Upper lobe of left lung (tissue), 6 donors: ENCODE measurements at places on chromosomes 13 and 19.

GRCh38 chr19:49335071-49335783 lies at the start of gene CD37:
TSS of gene CD37 (plus strand) at chr19:49335406. CDS start at chr19:49335541, 135 bp downstream.
- no peaks in the 10 kb centered on the region for H3K27me3 ChIP-seq
- no peak within 1 kb of the TSS for H3K4me3 ChIP-seq
- H3K36me3 ChIP-seq: no peaks in the 10 kb centered on the region
- no peak for DNase-seq
- H3K4me1 ChIP-seq: peaks cover 52% of the 10 kb centered on the region
- H3K27ac ChIP-seq: peak within 1 kb of the TSS; percentile 84

DNA sequence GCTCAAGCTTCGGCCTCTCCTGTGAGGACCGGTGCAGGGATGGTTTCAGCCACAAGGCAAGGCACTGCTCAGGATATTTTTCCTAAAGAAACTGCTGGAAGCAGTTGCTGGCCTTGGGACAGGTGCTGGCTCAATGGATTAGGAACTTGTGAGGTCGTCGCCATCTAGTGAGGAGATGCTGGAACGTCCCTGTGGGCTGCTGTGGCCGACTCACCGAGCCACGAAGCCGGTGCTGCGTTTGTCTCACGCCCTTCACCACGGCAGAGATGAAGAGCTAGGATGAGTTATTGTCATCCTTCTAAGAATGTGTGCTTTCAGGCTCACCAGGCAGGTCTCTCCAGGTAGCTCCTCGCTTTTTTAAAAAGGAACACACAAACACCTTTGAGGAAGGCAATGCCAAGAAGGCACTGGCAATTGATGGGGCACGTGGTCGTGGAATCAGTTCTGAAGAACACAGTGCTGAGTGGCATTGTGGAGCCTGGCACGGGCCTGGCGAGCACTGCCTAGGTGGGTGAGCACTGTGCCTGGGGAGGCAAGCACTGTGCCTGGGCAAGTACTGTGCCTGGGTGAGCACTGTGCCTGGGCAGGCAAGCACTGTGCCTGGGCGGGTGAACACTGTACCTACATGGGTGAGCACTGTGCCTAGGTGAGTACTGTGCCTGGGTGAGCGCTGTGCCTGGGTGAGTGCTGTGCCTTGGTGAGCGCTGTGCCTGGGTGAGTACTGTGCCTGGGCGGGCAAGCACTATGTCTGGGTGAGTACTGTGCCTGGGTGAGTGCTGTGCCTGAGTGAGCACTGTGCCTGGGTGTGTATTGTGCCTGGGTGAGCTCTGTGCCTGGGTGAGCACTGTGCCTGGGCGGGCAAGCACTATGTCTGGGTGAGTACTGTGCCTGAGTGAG lies 140.4 kb downstream of the TEX29 start:
- H3K27ac ChIP-seq: no peak overlapping the region
- no peaks in the 10 kb centered on the region for H3K4me1 ChIP-seq
- no peaks in the 10 kb centered on the region for H3K27me3 ChIP-seq
- H3K4me3 ChIP-seq: no peak overlapping the region

GRCh38 chr13:63381078-63381859 lies 1965.6 kb upstream of the PCDH20 start:
- no peak overlapping the region for H3K4me3 ChIP-seq
- H3K4me1 ChIP-seq: no peaks in the 10 kb centered on the region
- H3K36me3 ChIP-seq: no peaks in the 10 kb centered on the region

GRCh38 chr19:47094557-47095475 lies 18.8 kb downstream of the ZC3H4 start:
- peak; percentile 84 for DNase-seq
- H3K27ac ChIP-seq: peak overlapping the region; percentile 91
- peaks cover 46% of the 10 kb centered on the region for H3K4me1 ChIP-seq
- peaks cover 3% of the 10 kb centered on the region for H3K36me3 ChIP-seq
- H3K4me3 ChIP-seq: no peak overlapping the region

GRCh38 chr13:94712287-94712811 lies at the start of gene SOX21:
TSS of gene SOX21 (minus strand) at chr13:94712545. CDS start at chr13:94712049, 496 bp downstream.
- H3K4me3 ChIP-seq: peak within 1 kb of the TSS; percentile 36
- no peak for DNase-seq
- no peak within 1 kb of the TSS for H3K27ac ChIP-seq
- peaks cover 29% of the 10 kb centered on the region for H3K4me1 ChIP-seq
- H3K36me3 ChIP-seq: no peaks in the 10 kb centered on the region

DNA sequence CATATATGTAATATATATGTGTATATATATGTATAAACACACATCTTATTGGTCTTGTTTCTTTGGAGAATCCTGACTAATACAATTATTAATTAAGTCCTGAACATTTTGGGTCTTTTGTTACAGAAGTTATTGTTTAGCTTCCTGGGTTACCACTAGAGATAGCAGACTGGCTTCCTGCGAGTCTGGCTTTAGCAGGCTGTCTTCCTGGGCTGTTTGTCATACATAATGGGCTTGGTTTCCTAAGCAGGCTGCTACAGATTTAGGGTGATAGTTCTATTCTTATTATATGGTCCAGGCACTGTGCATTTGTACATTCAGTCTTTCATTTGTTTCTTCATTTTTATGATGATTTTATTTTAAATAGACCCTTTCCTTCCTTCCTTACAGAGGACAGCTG lies 312.0 kb upstream of the TMTC4 start:
- H3K4me1 ChIP-seq: no peaks in the 10 kb centered on the region
- no peak for DNase-seq
- no peak overlapping the region for H3K27ac ChIP-seq
- H3K36me3 ChIP-seq: no peaks in the 10 kb centered on the region

DNA sequence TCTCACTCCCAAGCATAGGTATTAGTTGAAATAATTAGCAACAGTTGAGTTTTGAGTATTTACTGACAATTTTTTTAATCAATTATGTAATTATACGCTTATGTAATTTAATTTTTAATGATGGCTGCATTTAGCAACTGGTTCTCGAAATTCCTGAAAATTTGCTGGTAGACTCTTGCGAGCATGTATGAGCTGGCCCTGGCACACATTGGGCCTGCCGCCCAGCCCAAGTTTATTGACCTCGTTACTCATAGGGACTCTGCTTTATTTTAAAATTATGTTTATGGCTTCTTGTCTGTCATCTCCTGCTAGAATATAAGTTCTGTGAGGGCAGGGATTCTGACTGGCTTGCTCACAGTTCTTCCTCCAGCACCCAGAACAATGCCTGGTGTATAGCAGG lies 6.7 kb downstream of the KLK14 start:
- H3K27ac ChIP-seq: no peak overlapping the region
- DNase-seq: no peak
- no peak overlapping the region for H3K4me3 ChIP-seq
- H3K36me3 ChIP-seq: no peaks in the 10 kb centered on the region

GRCh38 chr19:1690699-1691307 lies 38.4 kb upstream of the TCF3 start:
- no peak overlapping the region for H3K4me3 ChIP-seq
- H3K27ac ChIP-seq: no peak overlapping the region
- no peaks in the 10 kb centered on the region for H3K36me3 ChIP-seq
- no peaks in the 10 kb centered on the region for H3K4me1 ChIP-seq
- H3K27me3 ChIP-seq: no peaks in the 10 kb centered on the region

GRCh38 chr13:32852526-32852925 lies 163.7 kb upstream of the KL start:
- no peak overlapping the region for H3K27ac ChIP-seq
- no peaks in the 10 kb centered on the region for H3K27me3 ChIP-seq
- H3K36me3 ChIP-seq: no peaks in the 10 kb centered on the region
- H3K4me3 ChIP-seq: no peak overlapping the region
- no peaks in the 10 kb centered on the region for H3K4me1 ChIP-seq

DNA sequence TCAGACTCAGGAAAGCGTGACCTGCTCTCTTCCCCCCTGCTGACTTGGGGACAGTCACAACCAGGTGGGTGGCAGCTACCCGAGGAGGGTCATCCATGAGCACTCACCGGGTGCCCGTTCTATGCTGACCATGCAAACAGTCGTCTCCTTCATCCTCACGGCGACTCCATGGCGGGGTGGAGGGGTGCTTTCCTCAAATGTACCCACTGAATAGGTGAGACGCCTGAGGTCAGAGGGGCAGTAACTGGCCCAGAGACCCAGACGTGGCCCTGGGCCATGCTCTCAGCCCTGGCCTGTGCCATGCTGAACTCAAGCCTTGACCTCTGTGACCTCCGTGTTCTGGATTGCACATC lies 59.2 kb upstream of the TPM4 start:
- no peak overlapping the region for H3K4me3 ChIP-seq
- no peak for DNase-seq
- H3K36me3 ChIP-seq: no peaks in the 10 kb centered on the region
- H3K4me1 ChIP-seq: no peaks in the 10 kb centered on the region
- no peak overlapping the region for H3K27ac ChIP-seq

- no peaks in the 10 kb centered on the region for H3K27me3 ChIP-seq
- no peaks in the 10 kb centered on the region for H3K4me1 ChIP-seq
- no peak overlapping the region for H3K4me3 ChIP-seq
- no peak for DNase-seq
Measured at GRCh38 chr13:112804374-112804773, 114.5 kb downstream of the ATP11A start.

DNA sequence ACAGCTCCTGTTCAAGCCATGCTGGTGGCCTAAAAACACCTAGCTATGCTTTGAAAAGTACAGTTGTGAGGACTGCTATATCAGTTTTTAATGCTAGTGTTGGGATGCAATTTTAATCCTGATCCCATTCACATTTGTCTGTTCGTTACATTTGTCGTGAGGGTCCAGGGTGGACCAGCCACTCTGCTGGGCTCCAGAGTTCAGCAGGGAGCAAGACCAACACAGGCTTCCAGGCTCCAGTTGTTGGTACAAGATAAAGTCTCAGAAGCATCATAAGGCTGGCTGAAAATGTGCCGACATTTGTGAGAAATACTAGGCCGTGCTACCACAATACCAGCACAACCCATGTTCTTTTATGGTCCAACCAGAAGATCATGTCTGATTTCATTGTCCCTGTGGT lies 210.6 kb downstream of the SLC7A1 start:
- no peak overlapping the region for H3K27ac ChIP-seq
- no peaks in the 10 kb centered on the region for H3K4me1 ChIP-seq
- H3K36me3 ChIP-seq: no peaks in the 10 kb centered on the region

DNA sequence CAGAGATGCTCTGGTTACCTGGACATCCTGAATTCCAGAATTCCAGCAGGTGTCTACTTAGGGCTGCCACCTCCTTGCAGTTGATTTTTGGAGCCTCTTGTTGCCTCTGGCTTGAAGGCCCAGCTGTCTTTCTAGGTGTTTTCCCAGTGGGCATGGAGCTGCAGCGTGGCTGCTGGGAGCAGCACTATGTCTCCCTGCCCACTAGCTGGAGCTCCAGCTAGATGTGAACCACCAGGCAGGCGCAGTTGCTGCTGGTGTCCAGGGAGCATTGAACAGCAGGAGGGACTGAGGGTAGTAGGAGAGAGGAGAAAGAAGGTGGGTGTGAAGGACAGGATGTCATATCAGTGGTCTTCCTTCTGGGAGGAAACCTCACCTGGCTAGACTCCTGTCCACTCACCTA lies 9.9 kb upstream of the SELENOW start:
- H3K27ac ChIP-seq: no peak overlapping the region
- no peaks in the 10 kb centered on the region for H3K27me3 ChIP-seq

GRCh38 chr19:9672893-9673292 lies 2.0 kb downstream of the ZNF562 start:
- H3K27me3 ChIP-seq: no peaks in the 10 kb centered on the region
- H3K27ac ChIP-seq: no peak overlapping the region
- no peak for DNase-seq
- no peaks in the 10 kb centered on the region for H3K36me3 ChIP-seq
- no peaks in the 10 kb centered on the region for H3K4me1 ChIP-seq

DNA sequence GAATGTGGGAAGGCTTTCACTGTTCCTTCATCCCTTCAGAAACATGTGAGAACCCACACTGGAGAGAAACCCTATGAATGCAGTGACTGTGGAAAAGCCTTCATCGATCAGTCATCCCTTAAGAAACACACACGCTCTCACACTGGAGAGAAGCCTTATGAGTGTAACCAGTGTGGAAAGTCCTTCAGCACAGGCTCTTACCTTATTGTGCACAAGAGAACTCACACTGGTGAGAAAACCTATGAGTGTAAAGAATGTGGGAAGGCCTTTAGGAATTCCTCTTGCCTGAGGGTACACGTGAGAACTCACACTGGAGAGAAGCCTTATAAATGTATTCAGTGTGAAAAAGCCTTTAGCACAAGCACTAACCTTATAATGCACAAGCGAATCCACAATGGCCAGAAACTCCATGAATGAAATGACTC lies 18.6 kb downstream of the ZNF177 start:
- H3K36me3 ChIP-seq: peaks cover 15% of the 10 kb centered on the region
- H3K4me3 ChIP-seq: no peak overlapping the region
- DNase-seq: no peak
- H3K4me1 ChIP-seq: no peaks in the 10 kb centered on the region
- no peak overlapping the region for H3K27ac ChIP-seq

GRCh38 chr13:102800145-102801041 lies 1.5 kb downstream of the BIVM start:
- H3K27ac ChIP-seq: peak overlapping the region; percentile 78
- H3K4me1 ChIP-seq: peaks cover 25% of the 10 kb centered on the region
- peaks cover 6% of the 10 kb centered on the region for H3K27me3 ChIP-seq
- no peaks in the 10 kb centered on the region for H3K36me3 ChIP-seq
- peak; percentile 97 for DNase-seq

DNA sequence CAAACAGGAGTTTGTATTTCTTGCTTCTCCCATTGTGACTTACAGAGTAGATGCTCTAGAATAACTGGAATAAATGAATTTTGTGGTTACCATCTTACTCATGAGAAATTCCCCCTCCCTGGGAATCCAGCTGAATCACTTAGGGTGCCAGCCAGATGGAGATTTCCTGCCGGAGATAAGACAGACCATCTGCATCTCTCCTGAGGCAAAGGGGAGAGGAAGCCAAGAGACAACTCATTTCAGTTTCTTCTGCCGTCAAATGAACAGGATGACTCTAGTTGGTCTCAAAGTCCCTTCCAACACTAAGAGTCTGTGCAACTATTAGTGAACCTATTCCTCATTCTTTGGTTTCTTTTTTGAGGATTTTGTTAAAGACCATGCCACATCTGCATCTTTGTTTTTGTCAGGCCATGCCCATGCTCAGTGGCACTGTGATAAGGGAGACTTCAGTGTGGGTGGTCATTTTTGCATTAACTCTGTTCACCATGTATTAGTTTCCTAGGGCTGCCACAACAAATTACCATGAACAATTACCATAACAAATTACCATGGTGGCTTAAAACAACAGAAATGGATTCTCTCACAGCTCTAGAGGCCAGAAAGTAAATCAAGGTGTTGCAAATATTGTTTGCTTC lies 112.8 kb downstream of the NDFIP2 start:
- H3K4me3 ChIP-seq: no peak overlapping the region
- H3K36me3 ChIP-seq: no peaks in the 10 kb centered on the region
- H3K27ac ChIP-seq: no peak overlapping the region

DNA sequence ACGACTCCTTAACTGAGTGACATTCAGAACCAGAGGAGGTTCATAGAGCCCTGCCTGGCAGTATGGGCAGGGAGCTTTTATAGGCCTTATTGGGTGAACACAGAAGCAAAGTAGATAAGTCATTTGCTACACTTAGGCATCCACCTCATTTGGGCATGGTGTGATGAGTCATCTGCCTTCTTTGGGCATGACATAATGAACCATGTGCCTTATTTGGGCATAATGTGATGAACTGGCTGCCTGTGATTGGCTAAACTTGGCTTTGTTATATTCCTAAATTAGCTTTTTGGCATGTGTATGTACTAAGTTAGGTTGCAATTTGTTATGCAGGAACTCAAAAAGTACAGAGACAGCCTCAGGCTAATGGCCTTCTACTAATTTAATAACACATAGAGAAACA lies 2210.2 kb upstream of the PCDH20 start:
- H3K27me3 ChIP-seq: no peaks in the 10 kb centered on the region
- DNase-seq: no peak
- no peaks in the 10 kb centered on the region for H3K4me1 ChIP-seq
- no peak overlapping the region for H3K4me3 ChIP-seq
- H3K36me3 ChIP-seq: no peaks in the 10 kb centered on the region

- DNase-seq: no peak
- no peaks in the 10 kb centered on the region for H3K4me1 ChIP-seq
- no peak overlapping the region for H3K4me3 ChIP-seq
- no peaks in the 10 kb centered on the region for H3K36me3 ChIP-seq
Measured at GRCh38 chr13:76132532-76132931, 496.4 kb downstream of the LMO7 start.
